Hippocampal formation (tissue), 2 donors: ENCODE measurements at places on chromosomes 7 and 10.

DNA sequence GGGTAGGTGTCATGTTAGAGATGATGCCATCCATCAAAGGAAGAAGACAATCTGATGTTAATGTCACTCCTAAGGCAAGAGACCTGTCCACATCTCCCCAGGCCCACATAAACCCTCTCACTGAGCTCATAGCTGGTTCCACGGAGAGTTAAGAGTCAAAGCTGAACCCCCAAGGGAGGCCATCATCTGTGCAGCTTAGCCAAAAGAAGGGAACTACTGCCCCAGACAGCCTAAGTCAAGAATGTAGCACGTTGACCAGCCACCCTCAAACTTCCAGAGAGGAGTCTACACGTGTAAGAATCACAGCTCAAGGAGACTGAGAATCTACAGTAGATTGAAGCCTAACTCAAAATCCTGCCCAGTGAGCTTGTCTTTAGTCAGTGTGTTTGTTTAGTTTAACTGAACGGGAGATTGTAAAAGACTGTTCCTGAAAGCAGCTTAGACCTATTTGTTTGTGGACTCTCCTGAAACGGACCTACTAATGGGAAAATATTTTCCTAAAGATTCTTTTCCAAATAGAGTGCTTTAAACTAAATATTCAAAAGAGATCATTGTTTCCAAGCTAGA, 192.7 kb upstream of the NFE2L3 start:
- no peak for DNase-seq

- peak; percentile 31 for DNase-seq
These were observed 24.0 kb upstream of the KMT2C start for GRCh38 chr7:152459724-152460251.

GRCh38 chr10:103481974-103482531, 3.0 kb upstream of the CALHM3 start:
- peak; percentile 40 for DNase-seq

- no peak for DNase-seq
These were observed 37.6 kb upstream of the TCF7L2 start for GRCh38 chr10:112912410-112912928.

GRCh38 chr10:58854811-58855210, 321.6 kb upstream of the PHYHIPL start:
- no peak for DNase-seq

GRCh38 chr7:150902078-150903033, 50.0 kb downstream of the AOC1 start:
- no peak for DNase-seq

DNA sequence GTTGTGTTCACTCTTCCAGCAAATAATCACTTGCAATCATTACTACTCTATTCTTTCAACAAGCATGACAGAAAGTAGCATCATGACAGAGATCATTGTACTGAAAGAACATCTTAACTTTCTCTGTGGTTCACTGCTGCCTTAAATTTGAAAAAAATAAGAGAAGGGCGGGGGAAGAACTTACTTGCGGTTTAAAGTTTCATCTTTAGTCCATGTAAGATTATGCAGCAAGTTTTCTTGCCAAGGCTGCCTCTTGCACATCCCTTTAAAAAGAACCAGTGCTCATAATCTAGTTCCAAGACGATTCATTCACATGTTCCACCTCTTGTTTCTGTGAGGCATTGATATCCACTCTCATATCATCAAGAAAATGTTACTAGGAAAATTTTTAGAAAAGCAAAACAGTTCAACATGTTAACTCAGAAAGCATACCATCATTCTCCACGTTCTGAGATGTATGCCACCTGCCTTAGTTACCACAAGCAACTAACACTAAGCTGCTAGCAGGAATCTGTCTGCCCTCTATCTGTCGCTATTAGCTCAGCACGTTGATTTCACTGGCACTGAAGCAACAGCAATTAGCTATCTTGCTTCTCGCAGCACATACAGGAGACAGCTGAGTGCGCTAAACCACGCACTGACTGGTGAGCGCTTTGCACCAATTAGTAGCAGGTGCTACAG, at the start of gene PCDH15:
Gene PCDH15 (minus strand): TSS at position 491 of the 681 bp plus-strand sequence. CDS start 136,969 bp downstream, outside the sequence.
- DNase-seq: peak; percentile 25

GRCh38 chr7:98807068-98808048, 62.5 kb downstream of the TMEM130 start:
- no peak for DNase-seq

DNA sequence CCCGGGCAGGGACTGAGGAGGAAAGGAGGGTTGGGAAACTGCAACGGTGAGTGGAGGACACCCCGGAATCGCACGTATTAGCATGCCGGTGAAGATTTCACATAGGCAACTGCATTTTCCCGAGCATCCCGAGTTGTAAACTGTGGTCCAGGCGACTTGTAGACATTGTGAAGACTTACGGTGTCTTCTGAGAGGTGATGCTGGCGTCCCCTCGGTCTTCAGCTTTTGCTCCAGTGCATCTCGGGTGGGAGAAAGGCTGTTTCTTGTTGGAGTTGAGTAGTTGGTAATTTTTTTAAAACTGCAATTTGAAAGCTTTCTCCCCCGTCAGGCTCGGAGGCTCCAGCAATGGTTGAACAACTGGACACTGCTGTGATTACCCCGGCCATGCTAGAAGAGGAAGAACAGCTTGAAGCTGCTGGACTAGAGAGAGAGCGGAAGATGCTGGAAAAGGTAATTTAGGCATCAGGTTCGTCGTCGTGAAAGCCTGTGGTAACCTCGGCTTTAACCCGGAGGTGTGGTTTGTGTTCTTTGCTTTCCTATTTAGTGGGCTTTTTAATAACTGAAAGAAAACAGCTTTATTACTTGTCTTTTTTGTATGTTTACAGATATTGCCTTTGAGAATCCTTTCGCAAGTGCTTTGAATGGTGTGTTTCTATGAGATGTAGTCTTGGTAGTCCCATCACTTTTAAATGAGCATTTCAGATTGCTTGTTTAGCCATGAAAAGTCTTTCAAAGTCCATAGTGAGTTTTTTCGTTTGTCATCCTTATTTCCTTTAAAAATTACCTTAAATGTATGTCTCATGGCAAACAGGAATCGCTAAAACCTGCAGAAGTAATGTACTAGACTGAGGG, 687 bp downstream of the HELLS start:
- DNase-seq: no peak

- DNase-seq: no peak
These were observed 53.0 kb downstream of the PDZD8 start for GRCh38 chr10:117322260-117322659.

DNA sequence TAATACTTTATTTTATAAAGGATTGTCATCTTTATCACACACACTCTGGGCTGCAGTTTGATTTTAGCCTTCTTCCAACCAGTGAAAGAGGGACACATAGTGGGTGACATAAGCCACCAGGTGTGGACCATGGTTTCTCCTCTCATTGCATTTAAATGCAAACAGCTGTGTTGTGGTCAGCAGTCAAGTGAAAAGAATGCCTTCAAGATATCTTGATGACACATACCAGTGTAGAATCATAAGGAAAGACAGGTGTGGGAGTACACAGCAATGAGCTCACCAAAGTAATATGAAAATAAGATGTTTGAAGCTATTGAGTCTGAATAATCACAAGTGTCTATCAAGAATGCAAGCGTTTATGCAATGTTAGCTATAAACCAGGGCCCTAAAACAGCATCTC, 580.0 kb downstream of the XPNPEP1 start:
- no peak for DNase-seq

- DNase-seq: no peak
These were observed 177.2 kb upstream of the INHBA start for GRCh38 chr7:41880107-41880506.

DNA sequence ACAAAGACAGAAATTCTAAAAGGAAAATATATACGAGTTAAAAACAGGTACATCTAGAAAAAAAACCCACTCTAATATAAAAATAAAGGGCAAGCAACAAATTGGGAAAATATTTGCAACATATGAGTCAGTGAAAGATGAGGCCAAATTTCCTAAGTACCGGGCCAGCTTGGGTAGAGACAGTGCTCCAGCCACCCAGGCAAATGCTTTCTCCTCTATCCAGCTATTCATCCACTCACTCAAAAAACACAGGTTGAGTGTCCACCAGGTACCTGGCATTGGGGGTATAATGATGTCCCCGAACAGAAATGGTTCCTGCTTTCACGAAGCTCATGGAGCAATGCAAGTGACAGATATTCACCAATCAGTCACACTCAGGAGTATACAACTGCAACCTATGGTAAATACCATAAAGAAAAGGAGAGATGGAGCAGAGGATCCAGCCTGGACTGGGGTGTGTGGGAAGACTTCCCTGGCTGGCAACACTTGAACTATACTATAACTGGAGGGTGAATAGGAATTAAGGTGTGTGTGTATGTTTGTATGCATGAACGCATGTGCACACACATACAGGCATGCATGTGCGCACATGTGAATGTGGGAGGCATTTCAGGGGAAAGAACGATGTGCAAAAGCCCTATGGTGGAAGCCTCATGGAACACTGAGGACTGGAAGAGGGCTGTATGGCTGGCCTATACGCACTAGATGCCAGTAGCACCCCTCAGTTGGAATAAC, 2.3 kb downstream of the ARHGAP22 start:
- no peak for DNase-seq

- DNase-seq: peak; percentile 41
These were observed 137.6 kb downstream of the C10orf105 start for GRCh38 chr10:71582019-71582418.

GRCh38 chr10:86294346-86295265, 72.0 kb downstream of the GRID1 start:
- no peak for DNase-seq

DNA sequence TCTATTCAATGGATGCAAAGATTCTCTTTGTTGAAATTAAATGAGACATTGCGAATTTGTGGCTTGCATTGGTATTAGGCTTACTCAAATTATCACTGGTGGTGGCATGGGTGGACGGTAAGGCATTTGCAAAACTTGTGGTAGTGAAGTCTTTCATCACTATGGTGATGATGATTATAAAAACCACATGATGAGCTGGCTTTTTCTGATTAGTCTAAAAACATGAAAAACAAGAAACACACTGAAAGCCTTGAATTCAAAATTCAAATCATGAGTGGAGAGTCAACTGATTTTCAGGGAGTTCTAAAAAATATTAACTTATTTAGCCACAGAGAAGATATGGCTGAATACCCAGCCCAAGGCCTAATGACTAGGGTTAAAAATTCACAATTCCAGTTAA, 99.8 kb upstream of the HGF start:
- DNase-seq: no peak

DNA sequence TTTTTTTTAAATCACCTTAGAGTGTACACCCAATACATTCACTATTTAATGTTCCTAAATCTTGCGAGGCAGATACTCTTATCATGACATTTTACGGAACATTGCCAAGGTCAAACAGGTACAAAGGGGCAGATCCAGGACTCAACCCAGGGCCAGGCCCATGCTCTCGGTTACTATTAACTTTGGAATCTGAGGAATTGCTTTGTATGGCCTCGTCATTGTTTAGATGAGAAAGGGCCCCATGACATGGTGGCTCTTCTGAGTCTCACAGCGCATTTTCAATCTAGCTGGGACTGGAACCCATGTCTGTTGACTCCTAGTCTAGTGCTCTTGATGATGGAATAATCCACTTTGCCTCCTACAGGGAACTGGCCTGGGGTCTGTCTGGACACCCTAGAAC, 59.1 kb downstream of the GATA3 start:
- DNase-seq: no peak

DNA sequence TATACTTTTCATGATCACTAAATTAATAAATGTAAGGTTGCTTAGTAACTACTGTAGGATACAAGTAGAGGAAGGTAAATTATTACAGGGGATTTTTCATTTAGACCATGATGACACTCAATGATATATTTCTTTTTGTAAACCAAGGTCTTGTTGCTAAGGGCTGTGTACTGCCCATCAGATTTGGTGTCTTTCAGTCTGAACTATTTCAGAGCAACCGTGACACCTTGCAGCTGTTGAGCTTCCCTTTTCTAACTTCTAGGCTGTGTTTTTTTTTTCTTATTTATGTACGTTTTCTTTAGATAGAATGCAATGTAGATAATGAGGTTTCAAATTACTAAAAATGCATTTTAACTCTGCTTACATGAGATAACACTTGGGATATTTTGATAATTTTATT, 292.0 kb upstream of the MBL2 start:
- DNase-seq: no peak

DNA sequence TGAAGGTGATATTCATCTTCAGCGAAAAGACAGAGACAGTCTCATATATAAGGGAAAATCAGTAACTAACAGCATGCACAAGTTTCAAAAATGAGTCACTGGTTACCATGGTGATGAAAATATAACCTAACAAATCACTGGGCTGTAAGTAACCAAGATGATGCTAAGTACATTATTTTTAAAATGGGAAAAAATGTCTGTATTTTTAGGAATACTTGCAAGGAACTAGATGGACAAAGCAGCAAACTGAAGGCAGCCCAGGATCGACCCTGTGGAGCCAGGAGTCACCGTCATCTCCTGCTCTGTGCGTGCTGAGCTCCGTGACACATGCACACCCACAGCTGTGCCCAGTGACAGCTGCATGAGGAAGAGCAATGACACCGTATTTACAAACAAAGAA, 137.3 kb downstream of the ELMO1 start:
- DNase-seq: no peak

DNA sequence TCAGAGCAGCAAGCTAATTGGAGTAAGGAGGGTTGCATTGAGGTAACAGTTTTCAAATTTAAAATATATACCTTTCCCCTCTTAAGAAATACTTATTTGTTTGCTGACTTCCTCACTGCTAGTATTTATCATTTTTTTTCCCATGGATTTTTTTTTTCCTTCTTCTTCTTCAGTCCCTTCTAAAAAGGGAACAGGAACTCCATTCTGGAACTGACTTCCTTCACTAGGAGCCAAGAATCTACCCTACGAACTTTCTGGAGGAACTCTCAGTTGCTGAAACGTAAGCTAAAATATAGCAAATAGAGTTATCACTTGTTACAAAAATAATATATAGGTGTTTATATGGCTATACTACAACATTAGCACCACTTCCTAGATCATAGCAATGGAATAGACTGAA, 95.4 kb downstream of the HGF start:
- no peak for DNase-seq

- no peak for DNase-seq
These were observed 257.2 kb upstream of the CACNA2D1 start for GRCh38 chr7:82700741-82701140.
